ENCODE measurements at places on chromosomes 13 and 19.

DNA sequence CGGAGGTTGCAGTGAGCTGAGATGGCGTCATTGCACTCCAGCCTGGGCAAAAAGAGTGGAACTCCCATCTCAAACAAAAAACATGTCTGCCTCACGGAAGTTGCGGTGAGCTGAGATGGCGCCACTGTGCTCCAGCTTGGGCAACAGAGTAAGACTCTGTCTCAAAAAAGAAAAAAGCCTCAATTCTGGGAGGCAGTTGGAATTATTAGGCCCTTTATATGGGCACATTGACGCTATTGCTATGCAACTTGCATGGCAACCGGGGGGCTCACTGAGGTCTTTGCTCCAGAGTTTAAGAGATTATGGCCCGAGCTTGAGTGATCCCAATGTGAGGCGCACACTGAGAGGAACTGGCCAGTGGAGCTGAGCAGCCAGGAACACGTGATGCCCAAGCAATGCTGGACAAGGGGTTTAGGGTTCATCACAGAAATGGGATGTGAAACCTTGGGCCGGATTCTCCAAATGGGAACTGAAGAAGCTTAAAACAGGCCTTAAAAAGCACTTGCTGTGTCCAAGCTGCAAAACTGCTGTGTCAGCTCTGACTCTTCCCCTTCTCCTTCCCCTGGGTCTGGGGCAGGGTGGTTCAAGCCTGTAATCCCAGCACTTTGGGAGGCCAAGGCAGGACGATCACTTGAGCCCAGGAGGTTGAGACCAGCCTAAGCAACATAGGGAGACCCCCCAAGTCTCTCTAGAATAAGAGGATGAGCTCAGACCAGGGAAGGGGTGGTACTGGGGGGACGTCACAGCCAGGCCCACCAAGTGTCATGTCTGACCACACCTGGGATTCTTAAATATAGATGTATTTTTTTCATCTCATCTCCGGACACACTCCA is 2.5 kb downstream of the FTL start:
- DNase-seq, result no peak

DNA sequence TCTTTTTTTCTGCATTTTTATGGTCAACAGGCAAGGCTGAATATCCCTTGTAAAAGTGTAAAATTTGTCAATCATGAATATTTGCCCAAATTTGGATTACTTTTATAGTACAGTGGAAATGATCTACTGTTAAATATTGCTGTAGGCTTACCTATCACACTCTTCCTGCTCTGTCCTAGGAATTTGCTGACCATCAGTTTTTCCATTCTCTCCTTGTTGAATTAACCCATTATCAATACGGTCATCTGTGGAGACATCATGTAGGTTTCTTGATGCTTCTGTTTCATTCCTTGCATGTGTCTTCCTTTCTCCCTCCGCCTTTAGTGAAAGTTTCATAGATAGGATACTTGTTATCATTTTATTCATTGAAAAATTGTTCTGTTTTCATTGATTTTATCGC is 139.6 kb upstream of the TUBA3C start:
- DNase-seq, result no peak

DNA sequence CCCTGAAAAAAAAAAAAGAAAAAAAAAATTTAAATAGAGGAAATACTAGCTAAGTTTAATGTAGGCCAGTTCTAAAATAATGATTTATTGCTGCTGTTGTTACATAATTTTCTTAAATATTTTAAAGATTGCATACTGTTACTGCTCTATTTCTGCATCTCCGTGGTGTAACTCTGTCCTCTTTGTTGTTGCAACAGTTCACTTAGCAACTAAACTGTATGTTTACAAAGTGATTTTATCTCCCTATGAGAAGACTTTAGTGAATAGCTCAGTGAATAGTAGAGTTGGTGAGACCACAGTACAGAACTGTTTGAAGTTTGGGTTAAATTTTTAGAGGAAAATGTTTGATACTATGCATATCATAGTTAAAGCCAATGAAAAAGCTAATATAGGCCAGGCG is 19.4 kb downstream of the BRCA2 start:
- no peak for DNase-seq

GRCh38 chr13:51562011-51562671 is 22.1 kb upstream of the WDFY2 start:
- no peak for DNase-seq

- DNase-seq, result no peak
Observed at GRCh38 chr13:50682966-50683365, 160.5 kb downstream of the DLEU7 start.

- no peak for DNase-seq
Observed at GRCh38 chr19:4597975-4598671, 38.6 kb upstream of the SEMA6B start.

DNA sequence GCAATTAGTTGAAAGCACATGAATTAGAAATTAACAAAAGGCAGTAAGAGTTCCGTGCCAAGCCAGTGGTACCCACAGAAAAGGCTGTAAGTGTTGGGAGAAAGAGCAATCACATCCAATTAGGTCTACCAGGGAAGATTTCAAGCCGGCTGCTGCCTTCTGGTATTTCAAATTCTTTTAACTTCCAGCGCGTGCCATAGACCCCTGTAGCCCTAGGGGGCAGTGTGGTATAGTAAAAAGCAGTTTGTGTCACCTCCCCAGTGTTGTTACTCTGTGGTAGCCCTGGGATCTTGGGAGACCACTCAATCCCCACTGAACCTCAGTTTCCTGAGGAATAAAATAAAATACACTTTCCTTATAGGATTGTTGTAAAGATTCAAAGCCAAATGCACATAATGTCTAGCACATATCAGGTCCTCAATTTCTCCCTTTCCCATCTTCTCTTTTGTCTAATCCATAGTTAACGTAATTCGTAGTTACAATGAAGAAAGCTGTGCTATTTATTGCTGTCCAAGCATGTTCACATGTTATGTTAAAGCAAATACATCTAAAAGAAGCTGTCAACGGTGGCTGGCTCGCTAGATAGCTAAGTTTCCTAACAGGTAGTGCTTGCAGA is 230.2 kb downstream of the TDRD3 start:
- no peak for DNase-seq

DNA sequence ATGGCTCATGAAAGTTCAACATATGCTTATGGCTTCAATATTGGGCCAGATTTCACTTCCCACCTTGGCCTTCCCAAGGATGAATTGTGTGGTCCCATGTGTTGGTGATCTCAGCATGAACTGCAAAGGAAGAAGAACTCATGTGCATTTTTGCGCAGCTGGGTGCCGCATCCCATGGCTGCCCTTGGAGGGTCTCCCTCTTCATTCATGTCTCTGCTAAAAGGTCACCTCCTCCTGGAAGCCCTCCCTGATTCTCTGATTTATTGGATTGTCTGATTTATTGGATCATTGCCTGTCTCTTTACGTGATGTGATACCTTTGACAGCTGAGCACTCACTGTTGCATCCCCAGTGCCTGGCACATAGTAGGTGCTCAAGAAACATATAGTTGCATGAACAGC is 1.7 kb upstream of the CYP4F8 start:
- DNase-seq, result peak; percentile 21

- no peak for DNase-seq
Observed at GRCh38 chr19:39659791-39660190, 4.1 kb downstream of the LGALS16 start.

DNA sequence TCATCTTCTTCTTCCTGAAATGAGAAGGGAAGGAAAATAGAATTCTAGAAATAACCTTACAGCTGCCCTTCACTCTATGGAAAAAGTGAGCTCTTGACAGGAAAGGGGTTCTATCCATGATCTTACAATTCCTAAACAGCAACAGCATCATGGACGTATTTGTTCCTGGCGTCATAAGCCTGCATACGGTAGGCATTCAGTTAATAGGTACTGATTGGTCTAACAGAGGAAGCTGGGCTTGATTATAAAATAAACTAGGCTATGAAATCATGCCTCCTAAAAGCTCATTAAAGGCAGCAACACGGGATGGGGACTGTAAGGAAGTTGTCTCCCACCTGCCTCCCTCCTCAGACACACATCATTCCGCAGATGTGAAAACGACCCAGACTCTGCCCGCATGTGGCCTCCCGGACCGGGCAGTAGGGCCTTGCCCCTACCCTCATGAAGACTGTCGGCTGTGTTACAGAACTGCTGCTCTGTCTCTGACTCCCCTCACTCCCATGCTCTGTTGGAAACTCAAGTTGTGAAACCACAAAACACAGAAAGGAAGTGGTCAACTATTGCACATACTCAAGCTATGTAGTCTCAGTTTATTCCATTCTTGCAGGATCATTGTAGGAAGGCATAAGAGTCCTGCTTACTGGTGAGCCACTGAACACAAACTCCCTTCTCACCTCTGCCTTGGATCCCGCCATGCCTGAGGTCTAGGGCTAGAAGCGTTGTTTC is 129.8 kb downstream of the DLEU7 start:
- no peak for DNase-seq

GRCh38 chr13:88958821-88959220 is 1287.7 kb downstream of the SLITRK5 start:
- no peak for DNase-seq

DNA sequence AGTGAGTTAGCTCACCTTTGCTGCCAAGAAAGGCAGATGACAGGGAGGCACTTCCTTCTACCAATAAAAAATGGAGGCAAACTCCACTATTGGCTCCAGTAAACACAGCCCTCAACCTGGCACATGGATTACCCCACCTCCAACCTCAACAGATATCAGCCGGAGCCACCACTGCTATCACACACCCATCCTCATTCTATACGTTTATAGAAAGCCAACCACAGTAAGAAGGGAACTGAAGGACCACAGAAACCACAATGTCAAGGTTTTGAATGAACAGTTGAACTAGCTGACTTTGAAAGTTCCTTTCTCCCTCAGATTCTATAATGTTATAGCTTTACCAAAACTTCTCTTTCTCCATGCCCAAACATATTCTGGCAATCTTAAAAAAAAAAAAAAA is 526.2 kb downstream of the UQCRFS1 start:
- DNase-seq, result no peak

GRCh38 chr13:110018009-110018408 is 231.6 kb upstream of the IRS2 start:
- no peak for DNase-seq

- no peak for DNase-seq
Observed at GRCh38 chr13:27728271-27728670, 64.0 kb upstream of the GSX1 start.

- DNase-seq, result no peak
Observed at GRCh38 chr13:67977066-67977465, 746.9 kb upstream of the PCDH9 start.

DNA sequence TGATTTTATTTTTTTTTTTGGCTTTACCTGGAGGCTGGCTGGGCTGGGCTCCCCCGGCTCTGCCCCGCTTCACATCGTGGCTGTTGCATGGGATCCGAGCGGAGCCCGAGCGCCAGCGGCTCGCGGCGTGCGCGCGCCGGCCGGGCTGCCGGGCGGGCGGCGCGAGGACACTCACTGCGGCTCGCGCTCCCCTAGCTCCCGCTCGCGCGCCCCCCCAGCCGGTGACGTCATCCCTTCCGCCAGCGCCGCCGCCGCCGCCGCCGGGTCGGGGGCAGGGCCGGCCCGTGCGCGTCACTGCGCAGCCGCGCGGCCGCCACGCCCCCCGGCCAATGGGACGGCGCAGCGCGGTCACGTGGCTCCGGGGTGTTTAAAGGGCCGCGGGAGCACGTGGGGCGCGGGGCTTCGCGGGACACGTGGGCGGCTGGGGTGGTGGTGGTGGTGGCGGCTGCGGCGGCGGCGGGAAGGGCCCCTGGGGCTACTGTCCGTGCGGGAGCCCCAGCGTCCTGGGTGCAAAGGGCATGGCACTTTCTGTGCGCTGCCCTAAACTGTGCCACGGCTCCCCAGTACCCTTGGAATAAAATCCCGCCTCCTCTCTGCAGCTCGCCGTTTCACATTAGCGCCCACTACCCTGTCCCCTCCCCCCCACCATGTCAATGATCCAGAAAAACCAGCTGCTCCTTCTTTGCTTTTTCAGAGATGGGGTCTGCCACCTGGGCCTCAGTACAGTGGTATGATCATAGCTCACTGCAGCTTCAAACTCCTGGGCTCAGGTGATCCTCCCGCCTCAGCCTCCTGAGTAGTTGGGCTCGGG is at the start of gene PTPRS:
Gene PTPRS (minus strand): TSS at position 176 of the 811 bp plus-strand sequence. CDS start 54,672 bp downstream, outside the sequence.
- peak; percentile 94 for DNase-seq

DNA sequence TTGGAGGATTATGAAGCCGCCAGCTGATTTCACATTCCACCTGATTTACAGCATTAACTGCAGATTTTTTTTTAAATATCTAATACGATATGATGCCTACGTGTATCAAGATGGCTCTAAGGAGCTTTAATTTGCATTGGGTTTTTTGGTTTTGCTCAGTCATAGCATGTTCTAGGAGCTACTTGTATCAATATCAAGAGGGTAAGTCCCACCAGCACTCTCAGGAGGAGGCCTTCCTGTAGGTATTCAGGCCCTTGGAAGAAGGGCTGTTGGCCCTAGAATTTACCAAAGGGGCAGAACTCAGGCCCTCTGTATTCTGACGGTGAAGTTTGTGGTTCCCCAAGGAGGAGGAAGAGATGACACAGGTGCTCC is 97.2 kb upstream of the IPO5 start:
- no peak for DNase-seq

- no peak for DNase-seq
Observed at GRCh38 chr13:31827707-31828106, 88.4 kb downstream of the RXFP2 start.

- peak; percentile 68 for DNase-seq
Observed at GRCh38 chr19:40274585-40275544, 10.3 kb downstream of the AKT2 start.
